NCI-H524 (cell line): ENCODE measurements at places on chromosomes 5 and 9.
A peak's percentile ranks its signal among the peaks of the same experiment; 100 is the strongest.

DNA sequence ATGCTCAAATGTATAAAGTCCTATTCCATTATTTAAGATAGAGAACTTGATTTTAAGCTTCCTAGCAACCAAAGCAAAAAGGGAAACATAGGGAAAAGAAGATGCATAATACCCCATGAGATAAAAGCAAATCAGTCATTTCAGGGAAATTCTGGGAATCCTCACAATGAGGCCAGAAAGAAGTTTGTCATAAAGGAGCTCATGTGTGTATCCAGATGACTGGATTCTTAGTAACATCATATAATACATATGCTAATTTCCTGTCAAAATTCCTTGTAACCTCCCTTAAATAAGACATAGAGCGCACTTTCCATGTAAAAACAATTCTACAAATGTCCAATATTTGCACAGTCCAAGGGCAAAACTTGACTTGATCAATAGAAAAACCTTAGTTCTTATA is 411.0 kb upstream of the WWC1 start:
- DNase-seq: no peak

DNA sequence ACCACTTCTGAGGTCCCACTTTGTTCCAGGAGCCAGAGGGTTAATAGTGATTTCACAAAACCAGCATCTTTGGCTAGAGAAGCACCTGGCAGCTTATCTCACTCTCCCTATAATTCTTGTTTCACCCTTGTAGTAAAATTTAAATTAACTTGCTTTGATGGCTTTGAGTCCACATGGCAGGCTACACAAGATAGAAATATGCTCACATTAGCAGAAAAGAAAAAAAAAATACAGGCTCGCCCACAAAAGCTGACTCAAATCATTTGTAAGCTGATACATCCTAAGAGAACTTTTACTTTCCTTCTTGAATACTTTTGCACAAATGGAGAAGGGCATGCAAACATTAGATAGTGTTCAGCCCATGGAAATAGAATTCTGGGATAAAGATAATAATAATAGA is 36.2 kb downstream of the TNFSF15 start:
- DNase-seq: no peak

GRCh38 chr5:61906820-61907219 is 399.2 kb upstream of the KIF2A start:
- DNase-seq: no peak

- no peak for DNase-seq
Observed at GRCh38 chr5:162429142-162429541, 361.6 kb downstream of the GABRG2 start.

GRCh38 chr5:157602505-157602904 is 26.9 kb upstream of the ADAM19 start:
- DNase-seq: no peak

DNA sequence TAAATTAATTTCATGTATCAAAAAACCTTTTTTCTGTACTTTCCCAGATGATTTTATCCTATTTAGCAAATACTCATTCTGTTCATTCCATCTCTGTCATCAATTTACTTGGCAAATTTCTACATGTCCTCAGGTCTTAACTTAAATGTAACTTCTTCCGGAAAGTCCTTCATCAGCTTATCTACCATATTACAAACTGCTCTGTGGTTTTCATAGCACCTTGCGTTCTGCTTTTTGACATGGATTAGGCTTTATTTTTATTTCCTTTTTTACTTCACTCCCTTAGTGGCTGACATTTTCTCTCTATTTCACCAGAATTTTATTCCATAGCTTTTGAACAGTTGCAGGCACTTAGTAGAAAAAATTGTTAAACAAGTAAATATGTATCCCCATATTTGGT is 1040.8 kb downstream of the TAF11L14 start:
- no peak for DNase-seq

DNA sequence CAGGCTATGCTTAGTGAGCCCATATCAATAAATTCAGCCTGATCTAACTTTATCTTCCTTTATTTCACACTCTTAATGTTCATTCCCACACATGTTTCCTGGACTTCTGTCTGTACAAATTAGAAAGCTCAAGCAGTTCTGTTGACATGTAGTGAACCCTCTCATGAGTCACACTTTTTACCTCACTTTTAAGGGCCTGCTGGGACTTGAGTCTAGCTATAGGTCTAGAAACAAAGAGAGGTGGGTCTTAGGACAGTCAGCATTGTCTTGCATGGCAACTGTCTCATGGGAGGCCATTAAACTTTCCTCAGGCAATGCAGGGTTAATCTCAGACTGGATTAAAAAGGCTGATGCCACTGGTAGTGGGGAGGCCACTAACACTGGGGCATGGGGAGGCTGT is 8.6 kb upstream of the CCNH start:
- no peak for DNase-seq

DNA sequence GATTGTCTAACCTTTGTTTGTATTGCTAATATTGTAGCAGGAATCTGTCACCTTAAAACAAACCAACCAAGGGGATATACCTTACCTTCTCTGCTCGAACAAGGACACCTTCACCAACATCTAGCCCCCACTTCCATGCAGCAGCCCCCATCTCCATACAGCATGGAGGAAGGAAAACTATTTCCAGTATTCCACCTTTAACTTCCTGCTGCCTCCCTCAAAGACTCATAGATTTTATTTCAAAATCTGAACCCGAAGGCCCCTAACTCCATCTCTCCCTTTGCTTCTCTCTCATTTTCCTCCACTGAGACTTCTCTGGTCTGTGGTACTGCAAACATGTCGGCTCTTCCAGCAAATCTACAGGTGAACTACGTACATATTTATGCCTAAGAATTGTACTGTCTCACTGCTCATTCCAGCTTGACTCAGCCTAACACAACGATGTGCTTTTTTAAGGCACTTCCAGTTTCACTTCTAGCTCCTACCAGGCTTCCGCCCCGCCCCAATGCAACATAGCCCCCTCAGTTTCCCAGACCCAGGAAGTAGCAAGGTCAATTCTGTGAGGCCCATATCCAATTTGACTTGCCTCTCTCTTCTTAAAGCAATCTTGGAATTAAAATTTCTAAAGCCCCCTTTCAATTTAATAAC is 70.7 kb upstream of the RNF38 start:
- DNase-seq: no peak

- peak; percentile 23 for DNase-seq
Observed at GRCh38 chr5:61279725-61280124, 52.3 kb upstream of the ZSWIM6 start.

DNA sequence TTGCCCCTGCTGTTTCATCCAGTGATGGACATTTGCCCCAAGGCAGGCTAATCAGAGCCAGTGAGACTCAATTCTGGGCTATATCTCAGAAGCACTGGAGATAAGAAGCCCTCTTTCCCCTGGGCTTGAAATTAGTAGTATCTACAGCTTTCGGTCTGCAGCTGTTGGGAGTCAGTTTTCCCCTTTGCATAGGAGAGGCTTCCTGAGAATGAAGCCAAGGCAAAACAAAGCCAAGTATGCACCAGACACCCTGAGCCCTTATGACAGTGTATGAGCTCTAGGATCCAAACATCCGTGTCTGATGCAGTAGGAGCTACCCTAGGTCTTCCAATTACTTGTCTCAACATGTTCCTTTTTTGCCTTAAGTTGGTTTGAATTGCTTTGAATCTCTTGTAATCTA is 79.2 kb upstream of the PANK3 start:
- DNase-seq: no peak

GRCh38 chr5:124140060-124140459 is 606.4 kb downstream of the ZNF608 start:
- no peak for DNase-seq

DNA sequence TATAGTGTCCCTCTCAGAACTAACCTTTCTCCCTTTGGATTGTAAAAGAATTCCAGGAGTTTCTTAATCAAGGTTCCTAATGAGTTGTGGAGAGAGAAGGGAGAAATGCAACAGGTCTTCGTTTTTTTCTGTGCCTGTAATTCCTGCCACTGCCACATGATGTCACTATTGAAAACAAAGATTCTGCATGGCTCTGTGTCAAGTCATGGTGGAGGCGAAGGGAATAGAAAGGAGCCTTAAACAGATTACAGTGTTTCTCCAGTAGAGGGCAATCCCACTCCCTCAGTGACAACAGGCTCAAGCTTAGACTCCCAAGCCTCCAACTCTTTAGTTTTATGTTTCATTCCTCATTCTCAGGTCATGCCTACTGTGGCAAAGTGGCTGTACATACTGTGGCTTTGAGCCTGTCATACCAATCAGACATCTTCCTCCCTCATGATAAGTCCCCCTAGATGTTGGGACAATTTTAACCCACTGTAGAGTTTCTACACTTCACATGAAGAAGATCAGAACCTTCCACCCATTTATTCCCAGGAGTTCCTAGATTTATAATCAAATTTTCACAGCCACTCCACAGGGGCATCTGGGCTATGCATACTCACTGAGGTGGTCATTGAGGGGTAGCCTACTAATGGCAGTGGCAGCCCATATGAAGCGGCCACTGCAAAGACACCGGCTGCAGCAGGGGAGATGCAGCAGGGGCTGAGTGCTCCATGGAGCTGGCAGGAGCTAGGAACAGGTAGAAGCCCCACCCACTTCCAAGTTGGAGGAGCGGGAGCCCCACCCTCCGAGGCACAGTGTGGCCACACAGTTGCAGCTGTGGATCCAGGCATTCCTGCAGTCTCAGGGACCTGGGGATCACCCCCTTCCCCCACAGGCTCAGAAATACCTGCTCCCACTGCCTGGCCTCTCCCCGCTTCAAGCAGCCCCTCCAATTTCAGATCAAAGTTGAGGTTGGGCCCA is 97.4 kb upstream of the TRIM32 start:
- DNase-seq: no peak

- no peak for DNase-seq
Observed at GRCh38 chr9:99712214-99712613, 109.5 kb upstream of the NR4A3 start.

DNA sequence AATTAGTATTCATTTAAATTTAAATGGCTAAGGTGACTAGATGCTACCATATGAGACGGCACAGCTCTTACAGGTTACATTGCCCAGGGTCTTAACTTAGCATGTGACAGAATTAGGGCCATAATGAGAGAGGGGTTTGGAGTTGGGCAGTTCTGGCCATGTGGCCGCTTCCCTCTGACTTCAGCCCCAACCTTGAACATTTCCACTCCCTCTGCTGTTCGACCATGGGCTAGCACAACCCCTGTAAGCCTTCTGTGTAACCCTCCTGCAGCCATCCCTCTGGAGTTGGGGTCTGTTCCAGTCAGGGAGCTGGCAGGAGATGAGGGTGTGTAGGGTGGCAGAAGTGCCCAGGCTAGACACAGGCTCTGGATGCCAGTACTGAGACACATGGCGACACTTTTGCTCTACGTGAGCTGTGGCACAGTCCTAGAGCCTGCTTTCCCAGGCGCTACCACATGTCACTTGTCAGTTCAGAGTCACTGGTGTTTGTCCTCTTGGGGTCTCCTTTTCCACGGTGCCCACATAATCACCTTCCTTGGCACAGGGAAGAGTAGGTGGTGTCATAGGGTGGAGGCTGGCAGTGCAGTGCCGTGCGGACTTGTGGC is 128.7 kb upstream of the PITX1 start:
- DNase-seq: no peak

- peak; percentile 63 for DNase-seq
Observed at GRCh38 chr9:112784020-112784785, 33.6 kb downstream of the SNX30 start.

DNA sequence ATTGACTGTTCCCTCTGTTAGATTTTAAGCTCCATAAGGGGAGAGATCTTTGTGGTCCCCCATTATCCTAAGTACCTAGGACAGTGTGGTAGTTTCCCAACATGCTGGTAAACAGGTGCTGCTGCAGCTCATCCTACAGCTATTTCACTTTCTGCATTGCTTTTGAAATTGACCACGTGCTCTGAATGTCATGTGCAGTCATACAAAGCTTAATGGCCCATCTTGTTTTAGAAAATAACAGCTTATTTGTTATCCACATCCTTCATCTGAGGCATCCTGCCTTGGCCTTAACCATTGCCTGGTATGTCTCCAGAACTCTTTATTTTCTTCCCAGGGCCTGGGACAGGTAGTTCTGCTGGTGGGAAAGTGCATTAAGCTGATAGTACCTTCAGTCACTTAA is 14.7 kb downstream of the PIK3R1 start:
- no peak for DNase-seq

DNA sequence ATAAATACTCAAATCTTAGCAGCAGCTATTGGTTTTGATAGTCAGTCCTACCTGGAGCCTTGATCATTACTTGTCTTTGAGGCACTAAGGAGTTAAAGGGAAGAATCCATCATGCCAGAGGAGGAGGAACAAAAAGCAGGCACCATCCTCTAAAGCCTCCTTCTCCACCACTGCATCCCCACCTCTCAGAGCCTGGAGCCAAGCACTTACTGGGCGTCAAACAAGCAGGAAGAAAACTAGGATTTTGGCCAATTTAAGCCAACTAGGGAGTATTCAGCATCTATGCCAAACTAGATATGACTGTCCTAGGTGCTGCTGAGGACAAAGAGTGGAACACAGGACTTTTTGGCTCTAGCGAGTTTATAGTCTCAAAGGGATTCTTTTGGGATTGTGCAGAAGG is 152.5 kb downstream of the PPP2R2B start:
- no peak for DNase-seq

- no peak for DNase-seq
Observed at GRCh38 chr5:51203598-51203997, 179.7 kb upstream of the ISL1 start.

GRCh38 chr5:78549043-78549442 is 99.5 kb downstream of the LHFPL2 start:
- DNase-seq: no peak

DNA sequence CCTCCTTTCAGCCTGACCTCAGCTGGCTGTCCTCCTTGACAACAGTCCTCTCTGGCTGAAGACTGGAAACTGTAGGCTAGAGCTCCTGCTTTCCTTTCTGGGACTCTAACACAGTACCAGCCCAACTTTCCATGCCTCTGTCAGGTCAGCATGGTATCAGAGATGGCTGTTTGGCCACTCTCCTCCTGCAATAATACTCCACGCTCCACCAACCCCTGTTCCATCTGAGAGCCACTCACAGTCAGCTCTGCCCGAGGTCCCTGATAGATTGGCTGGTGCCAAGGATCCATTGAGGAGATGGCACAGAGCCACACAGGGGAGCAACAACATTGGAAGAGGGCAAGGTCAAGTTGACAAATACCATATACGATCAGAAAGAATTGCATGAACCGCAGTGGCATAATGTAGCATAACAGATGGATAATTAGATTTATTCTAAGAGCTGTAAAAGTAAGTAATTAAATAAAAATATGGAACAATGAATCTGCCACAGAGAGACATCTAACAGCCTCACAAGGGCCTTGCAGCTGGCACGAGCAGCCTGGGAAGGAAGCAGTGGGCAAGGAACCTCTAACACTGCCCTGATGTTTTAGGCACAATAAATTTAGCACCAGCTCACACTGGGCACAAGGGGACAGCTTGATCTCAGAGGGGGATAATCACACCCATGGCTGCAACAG is 94.3 kb upstream of the LRRTM2 start:
- peak; percentile 41 for DNase-seq
